ENCODE measurements at places on chromosomes 6 and 20. TPM values are rescaled to one million over a fixed set of nuclear protein-coding genes. Genes with fewer than 3 reads are reported as not detected.
A peak's percentile ranks its signal among the peaks of the same experiment; 100 is the strongest.

DNA sequence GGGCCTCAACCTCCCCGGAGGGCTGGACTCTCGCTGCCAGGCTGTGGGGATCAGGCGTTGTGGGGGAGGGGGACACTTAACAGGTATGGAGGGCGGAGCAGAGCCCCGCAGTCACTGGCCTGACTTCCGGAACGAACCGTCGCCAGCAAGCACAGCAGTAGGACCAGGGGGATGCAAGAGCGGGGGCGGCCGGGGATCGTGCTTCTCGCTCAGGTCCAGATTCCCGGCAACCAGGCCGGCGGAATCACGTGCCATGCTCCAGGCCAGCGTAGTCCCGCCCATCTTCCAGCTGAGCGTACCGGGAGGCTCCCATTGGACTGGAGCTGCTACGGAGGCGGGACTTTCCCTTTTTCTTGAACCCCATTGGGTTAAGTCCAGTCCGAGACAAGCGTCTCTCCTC is 10.0 kb upstream of the POU5F1 start:
- peak; percentile 67 for ATAC-seq

- no peak for ATAC-seq
Observed at GRCh38 chr6:121847806-121848522, 412.5 kb downstream of the GJA1 start.

GRCh38 chr6:156437121-156437879 is 339.9 kb upstream of the ARID1B start:
- no peak for ATAC-seq

GRCh38 chr6:148765898-148766808 is 19.3 kb downstream of the UST start:
- ATAC-seq = no peak

DNA sequence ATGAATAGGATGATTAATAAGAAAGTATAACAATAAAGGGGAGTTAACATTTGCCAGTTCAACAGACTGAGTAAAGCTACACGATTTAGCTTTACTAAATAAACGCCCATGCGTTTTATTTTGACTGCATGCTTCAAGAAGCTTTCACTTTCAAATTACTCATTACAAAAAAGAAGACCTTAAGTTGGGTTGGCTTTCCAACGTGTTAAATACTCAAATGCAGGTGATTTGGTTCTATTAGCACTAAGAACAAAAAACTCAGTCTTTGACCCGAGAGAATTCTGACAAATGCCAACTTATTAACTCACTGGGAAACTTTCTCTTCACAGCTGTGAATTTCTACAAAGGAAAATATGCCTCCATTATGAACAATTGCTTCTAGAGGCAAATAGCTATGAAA is 24.8 kb downstream of the RNF146 start:
- ATAC-seq = no peak

DNA sequence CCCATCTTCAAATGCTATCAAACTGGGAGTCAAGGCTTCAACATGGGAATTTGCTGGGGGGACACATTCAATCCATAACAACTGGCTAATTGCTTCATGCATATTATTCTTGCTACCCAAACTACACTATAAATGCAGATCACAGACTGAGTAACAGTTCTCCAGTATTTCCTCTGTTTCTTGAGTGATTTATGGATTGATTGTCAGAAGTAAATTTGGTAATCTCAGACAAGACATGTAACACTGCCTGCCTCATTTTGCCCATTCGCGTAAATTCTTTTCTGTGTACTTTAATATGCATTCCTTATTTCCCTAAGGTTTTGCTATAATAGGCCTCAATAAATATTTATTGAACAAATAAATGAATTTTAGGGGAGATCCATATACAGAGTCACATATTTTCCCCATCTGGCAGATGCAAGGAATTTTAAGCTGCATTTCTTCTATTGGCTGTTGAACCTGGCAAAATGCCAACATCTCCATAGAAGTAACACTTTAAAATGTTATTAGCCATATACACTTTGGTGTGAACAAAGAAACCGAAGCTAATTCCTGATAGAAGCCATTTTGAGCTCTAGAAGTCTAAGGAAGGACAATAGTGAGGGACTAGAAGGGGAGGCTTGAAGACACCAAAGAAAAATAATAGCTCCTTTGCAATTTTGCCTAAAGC is 98.2 kb downstream of the QRSL1 start:
- ATAC-seq = no peak

GRCh38 chr20:63226042-63226943 is 9.4 kb upstream of the BIRC7 start:
- no peak for ATAC-seq

- ATAC-seq = no peak
Observed at GRCh38 chr6:28789553-28790083, 134.2 kb downstream of the TRIM27 start.

The MICB gene
- 4.8 TPM for total RNA-seq

The VSX1 gene
- total RNA-seq = not detected

The ESF1 gene
- 13.1 TPM for total RNA-seq

Data from gastroesophageal sphincter (tissue), 4 donors.